ENCODE measurements at places on chromosomes 11 and 22. TPM values are rescaled to one million over a fixed set of nuclear protein-coding genes. Genes with fewer than 3 reads are reported as not detected.

OR8G5 gene
- total RNA-seq: not detected

MMP11 gene
- total RNA-seq: 0.52 TPM

OR56A1 gene
- not detected for total RNA-seq

AQP11 gene
- not detected for total RNA-seq

FXYD6 gene
- not detected for total RNA-seq

AMPD3 gene
- 19.7 TPM for total RNA-seq

SYTL2 gene
- total RNA-seq: 40.0 TPM

TRIM51 gene
- total RNA-seq: not detected
